ENCODE measurements at places on chromosomes 7 and 10. TPM values are rescaled to one million over a fixed set of nuclear protein-coding genes. Genes with fewer than 3 reads are reported as not detected.

Gene RARRES2
- total RNA-seq = not detected

Gene ATRNL1
- 0.17 TPM for total RNA-seq

Gene SYNPO2L
- total RNA-seq = not detected

Gene RGS10
- 158 TPM for total RNA-seq

Gene WDFY4
- not detected for total RNA-seq

- H3K27ac ChIP-seq = no peak overlapping the region
- no peaks in the 10 kb centered on the region for H3K36me3 ChIP-seq
These were observed 244.3 kb upstream of the PHYHIPL start for GRCh38 chr10:58932126-58932525.

DNA sequence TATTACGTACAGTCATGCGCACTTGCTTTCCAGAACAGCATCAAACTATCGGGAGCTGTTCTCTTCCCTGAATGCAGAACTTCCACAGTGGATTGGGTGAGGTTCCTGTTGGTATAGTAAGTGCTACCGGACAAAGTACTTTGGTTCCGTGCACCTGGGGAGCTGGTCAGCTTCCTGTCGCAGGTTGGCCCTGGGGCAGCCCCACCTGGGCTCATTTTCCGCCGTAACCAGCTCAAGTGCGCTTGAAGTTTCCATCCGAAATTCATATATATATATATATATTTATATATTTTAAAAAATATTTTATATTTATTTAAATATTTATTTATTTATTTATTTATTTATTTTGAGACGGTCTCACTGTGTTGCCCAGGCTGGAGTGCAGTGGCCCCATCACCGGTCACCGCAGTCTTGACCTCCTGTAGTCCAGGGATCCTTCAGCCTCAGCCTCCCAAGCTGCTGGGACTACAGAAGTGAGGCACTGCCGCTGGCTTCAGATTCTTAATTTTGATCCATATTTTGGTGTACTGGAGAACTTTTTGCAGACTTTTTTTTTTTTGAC, 6.5 kb downstream of the SCART1 start:
- DNase-seq = no peak
- no peaks in the 10 kb centered on the region for H3K36me3 ChIP-seq
- H3K27me3 ChIP-seq = no peaks in the 10 kb centered on the region
- no peak overlapping the region for H3K27ac ChIP-seq
- no peak overlapping the region for H3K4me3 ChIP-seq

GRCh38 chr7:10767771-10768170, 205.9 kb upstream of the PHF14 start:
- DNase-seq = no peak
- H3K27ac ChIP-seq = no peak overlapping the region
- H3K27me3 ChIP-seq = peaks cover 1% of the 10 kb centered on the region
- H3K36me3 ChIP-seq = no peaks in the 10 kb centered on the region

DNA sequence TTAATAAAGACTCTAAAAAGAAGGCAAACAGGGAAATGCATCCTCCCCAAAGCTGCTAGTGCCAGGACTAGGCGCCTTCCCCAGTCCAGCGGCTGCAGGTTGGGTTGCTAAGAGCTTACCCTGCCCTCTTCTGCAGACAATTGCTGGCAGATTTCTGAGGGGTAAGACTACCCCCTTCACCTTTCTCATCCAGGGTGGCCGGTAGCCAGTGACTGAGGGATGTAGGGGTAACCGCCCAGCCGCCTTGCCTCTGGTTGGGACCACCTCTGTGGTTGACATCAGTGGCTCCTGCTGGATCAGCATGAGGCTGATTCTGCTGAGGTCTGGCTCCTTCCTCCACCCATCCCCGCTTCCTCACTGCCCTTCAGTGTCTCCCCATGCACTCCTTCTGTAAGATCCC, 71.2 kb downstream of the ADCYAP1R1 start:
- H3K27ac ChIP-seq = no peak overlapping the region
- no peak for DNase-seq
- H3K4me3 ChIP-seq = no peak overlapping the region
- peaks cover 9% of the 10 kb centered on the region for H3K27me3 ChIP-seq
- H3K4me1 ChIP-seq = no peaks in the 10 kb centered on the region

DNA sequence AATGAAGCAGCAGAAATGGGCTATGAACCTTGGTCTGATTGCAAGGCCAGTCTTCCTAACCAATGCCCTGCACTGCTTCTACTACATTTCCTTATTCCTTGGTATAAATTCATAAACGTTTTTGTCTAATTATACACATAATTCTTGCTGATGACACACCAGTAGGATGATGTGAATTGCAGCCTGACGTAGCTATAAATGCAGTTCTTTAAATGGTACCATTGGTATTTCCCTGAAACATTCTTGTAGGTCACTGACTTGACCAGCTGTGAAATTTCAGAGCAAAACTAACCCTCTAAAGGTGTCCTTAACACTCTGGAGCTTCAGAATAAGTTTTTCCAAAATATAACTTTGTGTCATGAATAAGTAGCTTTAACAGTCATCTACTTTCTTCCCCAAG, 50.8 kb downstream of the IFIT5 start:
- no peaks in the 10 kb centered on the region for H3K36me3 ChIP-seq
- H3K4me1 ChIP-seq = no peaks in the 10 kb centered on the region
- DNase-seq = no peak
- peaks cover 2% of the 10 kb centered on the region for H3K27me3 ChIP-seq

- no peak overlapping the region for H3K4me3 ChIP-seq
- H3K27me3 ChIP-seq = no peaks in the 10 kb centered on the region
- H3K4me1 ChIP-seq = peaks cover 12% of the 10 kb centered on the region
- H3K27ac ChIP-seq = no peak overlapping the region
These were observed 23.9 kb upstream of the DGKI start for GRCh38 chr7:137870684-137871083.

DNA sequence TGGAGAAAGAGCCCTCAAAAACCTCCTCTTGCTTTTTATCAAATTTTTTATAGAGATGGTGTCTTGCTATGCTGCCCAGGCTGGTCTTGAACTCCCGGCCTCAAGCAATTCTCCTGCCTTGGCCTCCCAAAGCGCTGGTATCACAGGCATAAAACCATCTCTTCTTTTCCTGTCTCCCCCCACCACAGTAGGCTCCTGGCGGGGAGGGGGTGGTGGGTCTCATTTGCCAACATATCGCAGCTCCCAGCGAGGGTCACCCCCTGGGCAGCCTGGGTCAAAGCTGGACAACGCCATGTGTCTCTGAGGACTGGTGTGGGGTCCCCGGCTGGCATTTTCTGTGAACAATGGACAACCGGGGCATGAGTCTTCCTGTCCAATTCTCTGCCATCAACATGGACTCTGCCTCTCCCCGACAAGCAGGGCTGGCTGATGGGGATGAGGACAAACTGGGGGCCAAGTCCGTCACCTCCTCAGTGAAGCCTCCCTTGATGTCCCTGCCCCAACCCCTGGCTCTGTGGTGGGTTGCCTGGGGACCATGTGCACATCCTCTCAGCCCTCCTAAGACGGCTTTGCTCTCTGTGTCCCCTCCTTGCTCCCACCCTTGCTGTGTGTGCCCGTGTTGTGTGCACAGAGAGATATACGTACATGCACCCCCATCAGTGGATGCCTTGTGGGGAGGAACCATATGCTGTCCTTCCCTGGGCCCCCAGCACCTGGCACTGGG, 86.4 kb upstream of the GNA12 start:
- H3K4me1 ChIP-seq = peaks cover 14% of the 10 kb centered on the region
- DNase-seq = no peak
- H3K27me3 ChIP-seq = no peaks in the 10 kb centered on the region
- no peak overlapping the region for H3K4me3 ChIP-seq

- H3K4me1 ChIP-seq = no peaks in the 10 kb centered on the region
- H3K36me3 ChIP-seq = no peaks in the 10 kb centered on the region
- H3K27me3 ChIP-seq = no peaks in the 10 kb centered on the region
- no peak for DNase-seq
These were observed 17.8 kb downstream of the CDHR3 start for GRCh38 chr7:105980645-105981396.
